Stimulated activated CD8-positive, alpha-beta memory T cell treated with anti-CD3 and anti-CD28 coated beads, Interleukin-2, amount 100 ng/mL, for 48 hours (primary cell): ENCODE measurements at places on chromosomes 7 and 10.

DNA sequence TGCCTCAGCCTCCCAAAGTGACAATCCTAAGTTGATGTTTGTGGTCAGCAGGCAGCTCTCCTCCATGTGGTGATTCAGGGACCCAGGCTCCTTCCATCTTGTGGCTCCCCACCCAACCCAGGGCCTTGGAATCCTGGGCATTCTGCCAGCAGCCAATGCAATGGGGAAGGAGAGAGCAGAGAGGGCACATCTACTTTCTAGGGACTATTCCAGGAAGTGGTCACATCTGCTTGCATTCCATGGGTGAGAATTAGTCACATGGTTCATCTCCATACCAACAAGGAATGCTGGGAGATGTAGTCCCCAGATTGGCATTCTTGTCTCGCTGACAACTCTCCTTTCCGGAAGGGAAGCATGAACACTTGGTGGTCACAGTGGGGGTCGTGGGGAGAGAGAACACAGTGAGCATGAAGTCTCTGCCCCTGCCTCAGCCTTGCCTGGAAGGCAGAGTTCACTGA lies 9.9 kb upstream of the SRRM3 start:
- no peak for DNase-seq

DNA sequence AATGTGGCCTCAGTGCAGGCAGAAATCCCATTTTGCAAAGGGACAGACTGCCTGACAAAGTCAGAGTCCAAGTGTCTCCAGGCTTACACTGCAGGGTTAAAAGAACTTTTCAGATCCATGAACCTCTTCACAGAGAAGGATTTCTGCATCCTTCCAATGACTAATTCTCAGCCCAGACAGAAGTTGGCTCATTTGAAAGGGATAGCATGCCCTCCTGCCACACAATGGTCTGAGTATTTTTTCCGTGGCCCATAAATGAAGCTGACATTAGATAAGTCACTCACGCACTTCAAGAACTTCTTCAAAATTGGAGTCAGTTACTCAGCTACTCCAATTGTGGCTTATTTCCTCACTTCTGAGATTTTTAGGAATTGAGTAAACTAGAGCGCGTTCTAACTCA lies 170.2 kb downstream of the PLXNA4 start:
- no peak for DNase-seq

DNA sequence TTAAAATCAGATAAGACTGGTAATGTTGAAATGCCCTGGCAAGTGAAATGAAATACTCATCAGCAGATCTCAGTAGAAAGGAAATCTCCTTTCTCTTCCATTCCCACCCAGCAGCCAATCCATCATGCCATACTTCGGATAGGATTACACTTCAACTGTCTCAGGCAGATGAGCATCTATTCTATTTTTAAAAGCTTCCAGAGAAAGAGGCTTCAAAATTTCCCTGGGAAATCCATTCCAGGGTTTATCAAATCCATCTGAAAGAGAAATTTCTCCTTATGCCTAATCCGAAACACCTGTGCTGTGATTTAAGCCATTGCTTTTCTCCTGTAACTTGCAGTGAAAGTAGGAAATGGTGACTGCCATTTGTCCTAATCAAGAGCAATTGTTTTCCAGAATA lies 60.4 kb upstream of the RAPGEF5 start:
- DNase-seq: no peak

- no peak for DNase-seq
Observed at GRCh38 chr7:44222776-44223261, 22.0 kb downstream of the YKT6 start.

GRCh38 chr7:149790146-149790548 lies 16.8 kb upstream of the ZNF467 start:
- peak; percentile 40 for DNase-seq

GRCh38 chr10:44398747-44399658 lies 14.1 kb upstream of the CXCL12 start:
- DNase-seq: no peak
